ENCODE measurements at places on chromosomes 2 and 18.

DNA sequence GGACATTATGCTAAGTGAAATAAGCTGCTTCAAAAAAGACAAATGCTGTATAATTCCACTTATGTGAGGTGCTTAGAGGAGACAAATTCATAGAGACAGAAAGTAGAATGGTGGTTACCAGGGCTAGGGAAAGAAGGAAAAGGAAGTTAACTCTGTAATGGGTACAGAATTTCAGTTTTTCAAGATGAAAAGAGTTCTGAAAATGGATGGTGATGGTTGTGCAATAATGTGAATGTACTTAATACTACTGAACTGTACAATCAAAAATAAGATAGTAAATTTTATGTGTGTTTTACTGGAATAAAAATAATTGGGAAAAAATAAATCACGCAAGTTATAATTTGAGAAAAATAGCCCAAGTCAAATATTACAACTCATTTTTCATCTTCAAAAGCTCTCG is 27.5 kb downstream of the ARHGAP25 start:
- DNase-seq: no peak

DNA sequence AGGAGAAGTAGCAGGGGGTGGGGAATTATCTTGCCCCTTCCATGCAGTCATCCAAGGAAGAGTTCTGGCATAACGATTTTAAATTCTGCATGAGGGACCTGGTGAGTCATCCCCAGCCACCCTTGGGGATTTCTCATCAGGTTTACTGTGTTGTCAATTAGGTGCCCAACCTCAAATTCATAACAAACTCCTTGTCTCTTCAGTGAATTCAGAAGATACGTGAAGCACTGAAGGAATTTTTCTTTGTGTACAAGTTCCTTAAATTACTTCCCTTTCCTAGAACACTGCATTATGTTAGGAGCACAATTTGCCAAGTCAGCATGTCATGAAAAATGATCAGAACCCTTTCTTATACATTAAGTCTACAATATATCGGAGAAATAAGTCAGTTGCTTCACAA is 70.8 kb upstream of the NOSTRIN start:
- DNase-seq: no peak

DNA sequence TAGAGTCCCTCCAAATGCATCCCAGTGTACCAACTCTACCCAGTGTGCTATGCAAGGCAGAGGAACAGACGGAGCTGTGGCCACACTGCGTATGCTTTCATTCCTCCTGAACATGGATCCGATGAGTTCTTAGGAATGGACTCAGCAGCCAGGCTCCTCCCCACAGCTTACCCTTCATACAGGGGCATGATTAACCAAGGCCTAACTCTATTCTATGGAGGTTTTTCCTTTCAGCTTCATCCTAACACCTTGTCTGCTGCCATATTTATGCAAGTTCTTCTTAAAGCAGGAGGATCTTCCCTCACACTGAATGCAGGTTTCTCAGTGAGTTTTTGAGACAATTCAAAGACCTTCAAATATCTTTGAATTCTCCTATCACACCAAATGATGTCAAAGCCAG is 222.9 kb downstream of the MYT1L start:
- DNase-seq: no peak

DNA sequence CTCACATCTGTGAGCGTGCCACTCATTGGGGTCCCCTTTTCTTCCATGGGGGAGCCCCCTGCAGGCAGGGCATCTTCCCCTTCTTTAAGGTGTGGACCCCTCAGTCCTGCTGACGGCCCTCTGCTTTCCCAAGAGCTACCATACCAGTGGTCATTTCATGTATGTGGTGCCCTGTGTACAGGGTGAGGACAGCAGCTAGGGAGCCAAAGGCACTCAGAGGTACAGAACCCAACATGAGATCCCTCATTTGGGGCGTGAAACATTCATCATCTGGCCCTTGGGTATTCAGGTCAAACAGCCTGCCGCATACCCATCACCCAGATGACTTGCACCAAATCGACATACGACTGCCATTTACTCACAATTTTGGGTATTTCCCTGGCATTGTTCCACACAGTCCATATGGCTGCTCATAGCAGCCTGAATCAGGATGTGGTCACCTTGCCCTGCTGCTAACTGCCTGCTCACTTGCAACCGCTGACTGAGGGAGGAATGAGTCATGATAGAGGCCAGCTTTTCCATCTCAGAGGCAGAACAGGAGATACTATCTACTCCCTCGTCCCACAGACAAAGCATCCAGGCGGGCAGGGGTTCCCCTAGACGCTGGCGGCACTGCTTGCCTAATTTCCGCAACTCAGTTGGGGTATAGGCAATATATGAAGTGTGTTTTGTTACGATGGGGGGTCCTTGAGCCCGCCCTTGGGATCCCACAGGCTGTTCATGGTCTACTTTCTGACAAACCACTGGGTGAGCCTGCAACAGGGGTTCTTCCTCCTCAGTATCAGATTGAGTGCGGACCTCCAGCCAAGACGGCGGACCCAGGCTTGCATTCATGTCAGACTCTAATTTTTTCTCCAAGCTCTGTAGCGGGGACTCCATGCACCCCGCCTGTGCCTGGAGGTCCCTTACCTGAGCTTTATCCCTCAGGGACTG is 228.6 kb downstream of the SATB2 start:
- DNase-seq: no peak

DNA sequence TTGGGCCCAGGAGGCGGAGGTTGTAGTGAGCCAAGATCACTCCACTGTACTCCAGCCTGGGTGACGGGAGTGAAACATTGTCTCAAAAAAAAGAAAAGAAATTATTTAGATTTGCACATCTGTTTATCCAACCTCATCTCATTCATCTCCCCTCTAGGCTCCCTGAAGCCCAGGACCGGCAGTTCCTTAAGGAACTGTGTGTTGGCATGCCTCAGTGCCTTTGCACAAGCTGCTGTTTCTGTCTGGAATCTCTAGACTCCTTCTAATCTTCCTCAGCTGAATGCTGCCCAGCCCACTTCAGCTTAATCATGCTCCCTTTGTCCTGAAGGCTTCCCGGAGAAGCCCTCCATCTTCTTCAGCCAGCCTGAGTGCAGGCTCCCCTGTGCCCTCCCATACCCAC is 10.9 kb upstream of the RFX8 start:
- DNase-seq: no peak
